Activated T-helper 17 cell treated with anti-CD3 and anti-CD28 coated beads, Interleukin-2, amount 50 U/mL, for 72 hours (primary cell): ENCODE measurements at places on chromosomes 2 and 18.

GRCh38 chr2:143907801-143908200, 612.1 kb downstream of the ZEB2 start:
- ATAC-seq = no peak

- no peak for ATAC-seq
Measured at GRCh38 chr18:65721619-65722018, 29.2 kb upstream of the CDH7 start.

DNA sequence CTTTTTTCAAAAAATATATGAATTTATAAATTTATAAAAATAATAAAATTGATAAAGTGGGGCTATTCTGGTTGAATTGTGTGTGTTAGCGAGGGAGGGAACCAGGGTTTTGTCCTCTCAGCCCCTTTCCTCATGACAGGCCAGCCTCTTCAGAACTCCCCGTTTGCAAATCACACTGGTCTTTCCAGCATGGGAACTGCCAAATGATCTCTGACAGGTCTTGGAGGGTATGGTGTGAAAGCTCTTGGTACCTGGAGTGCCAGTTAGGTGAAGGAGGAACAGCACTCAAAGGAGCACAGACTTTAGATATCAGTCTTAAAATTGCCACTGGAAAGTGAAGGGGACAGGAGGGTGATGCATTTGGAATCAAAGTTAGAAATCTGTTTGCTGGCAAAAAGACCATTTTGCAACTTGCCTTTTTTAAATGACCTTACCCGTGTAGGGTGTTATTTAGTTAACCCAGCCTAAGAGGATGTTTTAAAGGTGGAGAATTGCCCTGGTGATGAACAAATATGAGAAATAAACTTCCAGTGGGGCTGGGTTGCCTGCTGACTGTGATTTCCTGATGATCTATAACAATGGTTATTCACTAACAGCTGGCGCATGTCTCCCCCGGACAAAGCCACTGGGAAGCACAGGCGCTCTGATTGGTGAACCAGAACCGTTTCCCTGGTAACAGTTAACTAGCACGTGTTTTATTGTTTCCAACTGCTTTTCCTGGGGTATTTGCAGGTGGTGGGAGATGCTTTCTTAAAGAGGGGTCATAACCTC, 85.3 kb upstream of the EFEMP1 start:
- no peak for ATAC-seq

DNA sequence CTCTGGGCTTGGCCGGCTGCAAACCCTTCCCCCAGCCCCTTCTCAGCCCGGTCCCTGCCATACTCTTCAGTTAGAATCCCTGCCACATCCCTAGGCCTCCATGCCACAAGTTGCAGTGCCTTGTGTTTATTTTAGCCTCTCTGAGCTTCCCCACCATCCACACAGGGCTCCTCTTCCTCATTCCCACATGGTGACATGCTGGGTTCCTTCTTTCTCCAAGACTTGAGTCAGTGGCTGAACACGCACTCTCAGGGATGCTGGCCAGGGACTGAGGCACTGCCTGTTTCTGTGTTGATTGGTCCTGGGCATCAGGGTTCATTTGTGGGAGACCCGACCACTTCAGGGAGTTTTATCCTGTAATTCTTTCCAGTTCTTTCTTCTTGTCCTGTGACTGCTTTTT, 56.3 kb downstream of the KCNS3 start:
- ATAC-seq = no peak
